ENCODE measurements at places on chromosomes 3 and 15.

DNA sequence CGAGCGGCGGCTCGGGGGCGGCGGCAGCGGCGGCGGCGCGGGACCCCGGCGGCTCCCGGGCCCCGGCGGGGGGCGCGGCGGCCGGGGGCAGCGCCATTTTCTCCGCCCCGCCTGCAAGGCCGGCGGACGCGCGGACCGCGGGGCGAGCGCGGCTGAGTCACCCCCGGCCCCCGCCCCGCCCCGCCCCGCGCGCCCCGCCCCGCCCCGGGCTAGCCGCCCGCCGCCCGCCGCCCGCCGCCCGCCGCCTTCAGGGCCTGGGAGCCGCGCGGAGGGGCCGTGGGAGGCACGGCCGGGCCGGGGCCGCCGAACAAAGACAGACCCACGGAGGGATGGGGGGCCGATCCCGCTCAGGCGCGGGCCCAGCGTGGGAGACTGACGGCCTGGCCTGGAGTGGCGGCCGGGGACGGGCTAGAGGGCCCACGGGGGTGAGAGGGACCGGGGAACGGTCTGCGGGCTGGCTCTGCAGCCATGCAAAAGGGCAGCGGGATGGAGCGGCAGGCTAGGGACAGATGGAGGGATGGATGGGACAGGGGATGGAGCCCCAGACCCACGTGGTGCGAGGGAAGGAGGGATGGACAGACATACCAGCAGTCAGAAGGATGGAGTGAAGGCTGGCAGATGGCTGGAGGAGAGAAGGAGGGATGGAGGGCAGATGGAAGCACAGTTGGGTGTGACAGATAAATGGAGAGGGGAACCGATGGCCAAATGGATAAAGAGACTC, at the start of gene EIF4E3:
TSS of gene EIF4E3 (minus strand) at position 132 of the 721 bp plus-strand sequence. CDS start at position 97, 35 bp downstream.
- peak; percentile 16 for DNase-seq

DNA sequence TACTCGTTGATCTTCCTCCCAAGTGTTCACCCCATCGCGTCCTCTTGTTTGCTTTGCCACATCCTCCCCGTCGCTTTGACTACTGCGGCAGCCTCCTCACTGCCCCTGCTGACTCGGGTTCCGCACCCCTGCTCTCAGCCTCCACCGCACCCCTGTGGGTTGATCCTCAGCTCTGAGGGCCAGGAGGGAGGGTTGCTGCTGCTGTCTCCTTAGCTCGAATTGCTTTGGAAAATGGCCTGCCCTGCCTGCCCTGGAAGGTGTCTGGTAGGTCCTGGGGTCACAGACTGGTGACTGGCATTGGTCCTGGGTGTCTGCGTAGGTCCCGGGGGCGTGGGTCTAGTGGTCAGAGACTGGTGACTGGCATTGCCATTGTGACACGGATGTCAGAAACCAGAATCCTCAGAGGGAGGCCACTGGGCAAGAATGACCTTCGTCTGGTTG, 9.4 kb downstream of the MUC4 start:
- DNase-seq = no peak

- peak; percentile 8 for DNase-seq
Measured at GRCh38 chr15:68228143-68228970, 1.2 kb downstream of the CLN6 start.

- no peak for DNase-seq
Measured at GRCh38 chr15:50857763-50858162, 50.7 kb upstream of the AP4E1 start.

- DNase-seq = no peak
Measured at GRCh38 chr3:4956099-4956498, 23.1 kb upstream of the BHLHE40 start.

- DNase-seq = no peak
Measured at GRCh38 chr3:44016818-44017217, 224.9 kb upstream of the TOPAZ1 start.

GRCh38 chr3:15325228-15325627, 7.2 kb downstream of the SH3BP5 start:
- peak; percentile 84 for DNase-seq

- DNase-seq = no peak
Measured at GRCh38 chr3:107523289-107523538, 452 bp downstream of the BBX start.

GRCh38 chr3:156705761-156706616, 31.6 kb downstream of the TIPARP start:
- no peak for DNase-seq

GRCh38 chr15:98442901-98443300, 205.4 kb upstream of the IGF1R start:
- DNase-seq = no peak

- no peak for DNase-seq
Measured at GRCh38 chr3:68059628-68060152, 405.3 kb upstream of the SUCLG2 start.

- DNase-seq = peak; percentile 75
Measured at GRCh38 chr3:24318677-24319287, 175.9 kb downstream of the THRB start.

- no peak for DNase-seq
Measured at GRCh38 chr3:153169793-153170383, 7.9 kb downstream of the RAP2B start.

- peak; percentile 27 for DNase-seq
Measured at GRCh38 chr15:75153087-75153486, 48.6 kb upstream of the C15orf39 start.
